ENCODE measurements at places on chromosomes 7 and 10.
A peak's percentile ranks its signal among the peaks of the same experiment; 100 is the strongest.

DNA sequence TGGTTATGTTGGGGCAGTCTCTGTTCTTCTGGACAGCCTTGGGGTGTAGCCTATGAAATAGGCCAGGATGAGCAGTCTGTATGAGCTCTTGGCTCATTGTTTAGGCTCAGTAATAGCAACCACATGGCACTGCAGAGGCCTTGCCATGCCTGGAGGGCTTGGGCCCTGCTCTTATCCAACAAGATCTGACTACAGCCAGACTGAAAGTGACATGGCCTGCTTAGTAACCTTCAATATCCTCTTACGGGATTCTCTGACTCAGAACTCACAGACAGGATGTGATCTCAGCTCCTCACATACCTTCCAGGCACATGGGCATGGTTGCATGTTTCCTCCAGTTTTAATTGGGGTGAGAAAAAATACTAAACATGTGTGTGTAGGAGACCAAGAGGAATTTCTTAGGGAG, 289.3 kb downstream of the PTEN start:
- DNase-seq: peak; percentile 63

- peak; percentile 71 for DNase-seq
Observed at GRCh38 chr7:2508327-2509215, 11.0 kb upstream of the LFNG start.

DNA sequence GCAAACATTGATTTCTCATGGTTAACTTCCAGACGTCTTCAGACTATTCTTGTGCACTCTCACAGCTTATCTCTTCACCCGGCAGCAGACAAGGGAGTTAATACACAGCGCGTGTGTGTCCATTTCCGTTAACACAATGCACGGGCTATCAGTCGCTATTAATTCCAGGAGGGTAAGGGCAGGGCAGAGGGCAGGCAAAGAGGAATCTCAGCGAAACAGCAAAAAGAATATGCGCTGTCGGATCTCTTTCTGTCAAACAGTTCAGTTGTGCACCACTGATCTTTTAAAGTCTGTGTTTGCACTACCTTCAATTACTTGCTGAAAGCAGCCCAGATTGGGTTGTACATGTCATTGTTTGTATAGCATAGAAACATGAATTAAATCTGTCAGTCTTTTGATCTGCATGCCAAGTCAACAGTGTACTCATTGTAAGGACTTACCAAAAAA, 41.1 kb upstream of the CABCOCO1 start:
- DNase-seq: no peak

DNA sequence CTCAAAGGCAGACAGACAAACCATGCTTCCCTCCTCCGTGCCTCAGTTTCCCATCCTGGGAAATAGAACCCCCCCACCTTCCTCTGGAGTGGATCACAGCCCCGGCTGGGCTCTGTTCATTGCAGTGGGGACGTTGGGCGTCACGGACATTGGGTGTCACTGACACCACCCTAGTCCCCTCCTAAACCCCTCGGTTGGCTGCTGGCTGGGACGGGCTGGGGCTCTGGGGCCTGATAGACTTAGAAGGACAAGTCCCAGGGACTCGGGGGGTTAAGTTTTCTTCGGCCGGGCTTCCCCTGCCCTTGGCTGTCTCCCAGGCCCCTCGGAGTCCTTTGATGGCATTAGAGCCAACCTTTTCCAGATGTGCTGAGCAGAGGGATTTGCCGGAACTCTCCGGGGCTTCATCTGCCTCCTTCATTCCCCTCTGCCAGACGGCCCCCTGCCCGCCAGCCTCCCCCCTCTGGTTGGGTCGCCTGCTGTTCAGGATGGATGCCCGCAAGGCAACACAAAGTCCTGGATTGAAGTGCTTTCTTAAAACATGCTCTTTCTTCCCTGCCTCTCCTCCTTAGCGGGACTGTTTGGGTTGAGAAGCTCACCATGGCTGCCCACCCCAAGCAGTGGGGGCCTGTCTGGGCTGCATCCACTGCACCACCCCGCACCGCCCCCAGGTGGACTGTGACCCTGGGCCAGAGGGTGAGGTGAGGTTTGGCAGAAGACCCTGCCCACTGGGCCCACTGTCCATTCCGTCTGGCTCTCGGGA, 73.0 kb downstream of the COL26A1 start:
- no peak for DNase-seq

- no peak for DNase-seq
Observed at GRCh38 chr10:132875435-132875834, 66.9 kb downstream of the CFAP46 start.

- DNase-seq: no peak
Observed at GRCh38 chr7:143406002-143406357, 2.7 kb downstream of the EPHA1 start.

- no peak for DNase-seq
Observed at GRCh38 chr7:158415316-158415715, 172.3 kb downstream of the PTPRN2 start.

DNA sequence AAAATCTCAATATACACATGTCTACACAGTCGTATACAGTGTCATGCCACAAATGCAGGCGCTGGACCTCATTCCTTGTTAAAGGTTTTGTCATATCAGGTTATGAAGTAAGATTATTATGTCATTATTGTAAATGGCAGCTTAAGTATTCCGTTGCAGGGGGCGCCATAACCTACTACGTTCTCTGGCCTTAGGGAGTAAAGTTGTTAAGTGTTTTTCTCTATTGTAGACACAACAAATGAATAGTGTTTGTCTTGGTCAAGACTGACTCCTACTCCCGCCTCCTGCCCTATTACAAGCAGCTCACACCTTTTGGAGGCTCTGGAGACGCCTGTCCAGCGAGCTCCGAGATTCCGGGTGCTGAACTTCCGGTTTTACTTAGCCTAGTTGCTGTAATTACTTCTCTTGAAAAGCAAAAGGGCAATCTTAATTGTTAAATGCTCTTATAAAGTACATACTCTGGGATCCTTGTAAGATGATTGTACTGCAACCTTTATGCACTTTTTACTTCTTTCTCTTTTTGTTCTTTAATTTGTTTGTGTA, 994 bp downstream of the GATAD1 start:
- peak; percentile 34 for DNase-seq

GRCh38 chr10:108465871-108466641, 1301.5 kb upstream of the SORCS1 start:
- no peak for DNase-seq

DNA sequence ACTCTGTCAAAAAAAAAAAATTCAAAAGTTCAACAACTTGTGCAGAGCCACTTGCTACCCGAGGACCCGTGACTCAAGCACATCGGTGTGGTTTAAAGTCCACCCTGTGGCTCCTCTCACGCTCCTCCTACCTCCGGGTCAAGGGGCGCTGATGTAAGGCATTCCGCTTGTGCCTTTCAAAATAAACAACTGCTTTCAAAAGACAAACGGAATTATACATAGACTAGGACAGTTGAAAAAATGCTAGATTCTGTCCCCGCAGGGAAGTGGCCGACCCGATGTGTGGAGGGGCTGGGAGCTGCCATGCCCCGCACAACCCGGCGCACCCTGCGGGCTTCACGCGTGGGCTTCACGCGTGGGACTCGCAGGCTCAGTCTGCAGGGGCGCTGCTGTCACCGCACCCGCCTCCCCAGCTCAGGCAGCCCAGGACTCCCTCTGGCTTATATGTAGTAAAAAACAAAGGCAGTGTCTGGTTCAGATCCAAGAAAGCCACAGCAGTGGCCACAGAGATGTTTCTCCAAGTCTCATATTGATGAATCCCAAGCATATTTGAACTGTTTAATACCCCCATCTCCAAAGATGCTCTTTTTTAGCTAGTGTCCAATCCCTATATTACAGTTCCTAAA, 239.7 kb upstream of the INHBA start:
- no peak for DNase-seq

DNA sequence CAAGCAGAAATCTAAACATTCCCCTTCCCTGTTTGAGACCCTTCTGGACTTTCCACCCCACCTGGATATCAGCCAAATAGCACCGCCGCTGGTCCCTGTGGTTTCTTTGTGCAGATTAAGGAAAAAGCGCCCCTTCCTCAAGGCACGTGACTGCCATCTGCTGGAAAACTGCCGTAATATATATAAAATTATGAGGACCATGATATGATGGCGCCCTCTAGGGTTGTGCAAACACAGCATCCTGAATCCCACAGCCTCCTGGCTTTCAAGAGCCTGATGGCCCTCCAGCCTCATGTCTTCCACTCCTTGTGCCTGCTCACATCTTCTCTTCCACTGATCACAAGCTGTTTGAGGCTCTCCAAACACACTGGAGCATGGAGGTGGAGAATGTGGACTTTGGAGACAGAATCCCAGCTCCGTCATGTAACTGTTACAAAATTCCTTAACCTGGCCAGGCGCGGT, 121.3 kb downstream of the MYL10 start:
- DNase-seq: no peak

- no peak for DNase-seq
Observed at GRCh38 chr7:139898483-139898882, 69.4 kb downstream of the TBXAS1 start.

- DNase-seq: no peak
Observed at GRCh38 chr10:91210435-91210834, 10.0 kb upstream of the PCGF5 start.

GRCh38 chr7:150990416-150991186, at the start of gene NOS3:
Gene NOS3, plus strand, starts transcription at chr7:150991017. Its CDS starts 2,787 bp downstream, at chr7:150993804.
- no peak for DNase-seq

DNA sequence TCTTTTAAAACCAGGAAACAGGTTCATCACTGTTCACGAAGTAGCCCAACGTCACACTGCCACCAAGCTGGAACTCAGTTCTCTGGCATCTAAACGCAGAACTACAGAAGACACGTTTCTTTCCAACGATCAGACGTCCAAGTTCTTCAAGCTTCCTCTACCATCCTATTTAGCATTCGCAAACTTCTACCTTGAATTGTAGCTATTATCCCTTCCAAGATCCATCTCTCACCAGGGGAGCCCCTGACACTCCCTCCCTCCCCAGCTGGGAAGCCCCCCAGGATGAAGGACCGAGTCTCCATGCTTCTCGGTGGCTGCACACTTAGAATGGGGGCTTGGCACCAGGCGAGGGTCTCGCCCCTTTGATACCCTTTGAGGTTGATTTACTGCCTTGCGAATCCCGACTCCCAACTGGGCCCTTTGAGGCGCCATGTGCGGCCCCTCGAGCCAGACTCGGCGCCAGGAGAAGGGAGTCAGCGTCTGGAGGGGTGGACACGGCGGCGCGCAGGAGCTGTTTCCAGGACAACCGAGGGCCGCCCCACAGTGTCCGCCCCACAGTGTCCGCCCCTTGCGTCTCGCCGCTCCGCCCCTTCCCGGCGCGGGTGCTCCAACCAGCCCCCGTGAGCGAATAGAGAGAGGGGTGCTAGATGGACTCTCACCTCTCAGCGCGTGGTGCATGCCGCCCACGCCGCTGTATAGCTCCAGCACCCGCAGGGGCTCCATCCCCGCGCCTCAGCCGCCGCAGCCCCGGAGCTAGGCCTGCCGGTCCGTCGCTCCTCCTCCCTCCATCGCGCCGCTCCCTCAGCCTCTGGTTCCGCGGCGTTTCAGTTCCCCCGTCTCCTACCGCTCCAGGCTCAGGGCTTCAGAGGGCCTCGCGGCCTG, at the start of gene TRDMT1:
Gene TRDMT1 (minus strand): TSS at position 761 of the 882 bp plus-strand sequence. CDS start 38 bp downstream, at position 723.
- peak; percentile 82 for DNase-seq

- no peak for DNase-seq
Observed at GRCh38 chr7:155652156-155653114, 8.0 kb downstream of the RBM33 start.

DNA sequence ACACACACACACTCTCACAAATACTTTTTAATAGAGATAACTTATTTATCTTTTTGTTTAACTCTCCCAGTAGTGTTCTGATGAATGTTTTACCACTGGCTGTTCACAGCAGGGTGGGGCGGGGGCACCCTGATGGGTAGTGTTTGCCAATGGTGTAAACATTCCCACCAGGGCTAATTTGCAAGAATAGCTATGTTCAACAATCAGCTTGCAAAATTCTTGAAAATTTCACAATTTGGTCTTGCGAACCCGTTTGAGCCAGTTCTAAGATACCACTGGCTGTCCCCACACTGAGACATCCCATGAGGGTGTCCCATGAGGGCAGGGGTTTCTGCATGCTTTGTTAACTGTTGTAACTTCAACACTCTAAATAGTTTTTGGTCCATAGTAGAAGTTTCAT, 348.5 kb downstream of the CXCL12 start:
- DNase-seq: no peak

DNA sequence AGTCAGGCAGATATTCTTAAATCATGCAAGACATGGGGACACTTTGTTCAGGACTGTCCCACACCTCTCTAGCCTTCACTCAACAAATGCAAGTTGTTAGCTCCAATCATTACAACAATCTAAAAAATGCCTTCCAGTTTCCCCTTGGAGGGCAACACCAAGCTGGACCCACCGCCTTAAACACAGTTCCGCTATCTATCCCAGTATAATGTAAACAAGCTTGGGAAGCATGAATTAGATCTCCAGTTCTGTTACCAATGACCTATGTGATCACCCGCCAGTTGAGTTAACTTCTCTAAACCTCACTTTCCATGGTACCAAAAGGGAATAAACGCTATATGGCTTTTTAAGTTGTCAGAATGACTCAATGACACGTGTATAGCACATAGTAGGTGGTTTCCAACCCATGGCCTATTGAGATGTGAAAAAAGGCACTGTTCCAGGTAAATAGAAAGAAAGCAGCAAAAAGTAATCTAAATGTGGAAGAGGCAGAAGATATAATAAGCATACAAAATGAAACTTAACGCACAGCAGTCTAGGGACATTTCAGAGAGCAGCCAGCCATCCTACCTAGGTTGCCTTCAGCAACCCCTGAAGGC, 2.4 kb upstream of the REEP3 start:
- DNase-seq: no peak

DNA sequence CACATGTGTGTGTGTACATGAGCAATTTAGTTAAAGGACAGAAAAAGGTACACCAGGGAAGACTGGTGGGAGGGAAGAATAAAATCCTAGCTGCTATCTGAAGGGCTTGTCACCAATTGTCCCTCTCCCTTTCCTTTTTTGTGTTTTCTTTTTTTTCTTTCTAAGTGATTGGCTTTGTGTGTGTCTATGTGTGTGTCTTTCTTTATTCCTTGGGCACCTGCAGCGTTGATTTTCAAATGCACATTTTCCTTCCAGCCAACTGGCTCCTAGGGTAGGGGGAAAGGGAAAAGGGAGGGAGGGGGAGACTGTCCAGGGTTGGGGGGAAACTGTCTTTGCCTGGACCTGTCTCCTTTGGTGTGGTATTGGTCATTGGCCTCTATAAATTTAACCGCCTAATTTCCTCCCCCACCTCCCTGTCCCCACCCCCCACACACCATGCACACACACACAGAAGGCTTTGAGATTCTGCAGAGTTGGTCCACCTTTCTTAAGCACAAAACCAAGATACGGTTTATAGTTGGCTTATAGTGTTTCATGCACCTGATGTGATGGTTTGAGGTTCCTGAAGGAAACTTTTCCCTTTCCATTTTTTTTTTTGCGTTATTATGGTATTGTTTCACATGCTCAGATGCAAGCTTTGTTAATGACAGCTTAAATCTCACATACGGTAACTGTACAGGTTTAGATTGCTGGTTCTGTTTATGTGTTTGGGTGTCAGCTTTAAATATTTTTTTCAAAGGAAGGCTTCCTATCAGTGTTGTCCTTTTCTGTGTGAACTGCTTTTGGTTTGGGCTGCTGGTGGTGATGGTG, 2.6 kb downstream of the AUTS2 start:
- DNase-seq: no peak

- DNase-seq: peak; percentile 84
Observed at GRCh38 chr10:103661198-103661950, 167.9 kb downstream of the NEURL1 start.

Data from GM10248 (cell line).